COLO829 (cell line): ENCODE measurements at places on chromosomes 3 and 15.

DNA sequence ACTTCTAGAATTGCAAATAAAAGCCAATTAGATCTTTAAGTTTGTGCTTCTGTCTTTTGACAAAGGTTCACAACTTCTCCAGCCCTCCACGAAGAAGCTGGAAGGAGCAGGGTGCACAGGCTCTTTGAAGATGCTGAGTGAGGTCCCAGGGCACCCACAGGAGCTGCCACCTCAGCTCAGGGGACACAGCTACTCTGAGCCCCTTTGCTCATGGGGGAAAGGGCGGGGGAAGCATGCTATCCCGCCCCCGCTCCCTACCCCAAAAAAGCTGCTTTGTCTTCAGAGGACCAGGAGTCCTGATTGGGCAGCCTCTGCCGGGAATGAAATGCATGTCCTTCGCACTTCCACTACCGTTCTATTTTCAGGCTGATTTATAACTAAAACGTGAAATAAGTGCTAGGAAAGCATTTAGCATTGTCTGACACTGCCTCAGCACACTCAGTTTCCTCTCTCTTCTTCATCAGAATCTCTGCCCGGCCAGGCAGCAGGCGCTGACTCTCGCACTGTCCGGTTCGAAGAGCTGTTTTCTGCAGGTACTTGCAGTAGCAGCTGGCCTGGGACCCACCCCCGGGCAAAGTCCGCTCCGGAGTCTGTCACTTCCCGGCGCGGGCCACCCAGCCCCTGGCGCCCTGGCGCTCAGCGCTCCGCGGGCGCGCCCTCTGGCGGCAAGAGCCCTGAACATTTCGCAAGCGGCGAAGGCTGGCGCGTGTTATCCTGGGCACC is 45.5 kb upstream of the KLHL25 start:
- peak; percentile 70 for DNase-seq

GRCh38 chr15:66912001-66912400 is 153.4 kb upstream of the SMAD3 start:
- DNase-seq, result no peak

DNA sequence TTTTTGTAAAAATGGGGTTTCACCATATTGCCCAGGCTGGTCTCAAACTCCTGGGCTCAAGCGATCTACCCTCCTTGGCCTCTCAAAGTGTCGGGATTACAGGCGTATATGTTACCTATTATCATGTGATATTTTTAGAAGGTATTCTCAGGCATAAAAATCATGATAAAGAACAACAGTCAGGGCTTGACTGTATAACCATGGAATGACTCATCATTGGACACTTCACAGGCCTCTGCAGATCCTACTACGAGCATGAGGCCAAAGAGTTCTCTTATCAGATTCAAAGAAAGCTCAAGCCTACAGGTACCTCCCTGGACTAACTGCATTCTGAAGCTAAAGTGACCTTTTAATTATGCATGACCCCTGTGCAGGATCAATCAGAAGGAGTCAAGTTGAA is 91.7 kb upstream of the PRICKLE2 start:
- DNase-seq, result no peak

DNA sequence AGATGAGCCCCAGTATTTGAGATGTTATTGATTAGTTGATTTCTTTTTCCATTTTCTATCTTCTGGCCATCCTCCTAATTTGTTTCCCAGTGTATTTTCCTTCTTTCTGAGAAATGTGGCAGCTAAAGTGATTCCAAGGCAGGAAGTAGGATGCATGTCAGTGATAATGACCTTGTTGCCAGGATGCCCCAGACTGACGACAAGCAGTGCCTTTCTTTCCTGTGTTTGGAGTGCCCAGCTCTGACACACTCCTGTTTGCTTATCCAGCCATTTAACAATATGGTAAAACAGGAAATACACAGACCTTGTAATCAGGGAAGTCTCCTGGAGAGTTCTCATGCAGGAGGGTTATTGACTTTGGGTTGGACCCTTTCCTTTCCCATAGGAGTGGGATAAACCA is 20.4 kb downstream of the TMOD2 start:
- DNase-seq, result no peak

GRCh38 chr15:56693761-56694160 is 39.5 kb downstream of the ZNF280D start:
- no peak for DNase-seq

DNA sequence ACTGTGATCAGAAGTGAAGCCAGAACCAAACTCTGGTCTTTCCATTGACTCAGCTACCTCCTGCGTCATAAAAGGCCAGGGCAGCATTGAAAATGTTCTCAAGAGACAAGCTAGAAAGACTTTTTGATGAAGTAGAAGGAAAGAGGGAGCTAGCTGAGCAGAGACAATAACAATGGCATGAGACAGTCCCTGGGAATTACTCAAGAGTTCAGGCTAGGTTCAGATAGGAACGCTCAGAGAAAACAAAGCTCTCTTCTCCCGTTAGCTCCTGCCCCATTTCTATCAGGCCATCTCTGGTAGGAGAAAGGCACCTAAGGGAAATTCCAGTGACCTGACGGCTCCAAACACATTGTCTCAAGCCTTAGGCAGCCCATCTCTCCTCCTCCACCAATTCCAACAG is 7.0 kb upstream of the OXTR start:
- DNase-seq, result no peak

DNA sequence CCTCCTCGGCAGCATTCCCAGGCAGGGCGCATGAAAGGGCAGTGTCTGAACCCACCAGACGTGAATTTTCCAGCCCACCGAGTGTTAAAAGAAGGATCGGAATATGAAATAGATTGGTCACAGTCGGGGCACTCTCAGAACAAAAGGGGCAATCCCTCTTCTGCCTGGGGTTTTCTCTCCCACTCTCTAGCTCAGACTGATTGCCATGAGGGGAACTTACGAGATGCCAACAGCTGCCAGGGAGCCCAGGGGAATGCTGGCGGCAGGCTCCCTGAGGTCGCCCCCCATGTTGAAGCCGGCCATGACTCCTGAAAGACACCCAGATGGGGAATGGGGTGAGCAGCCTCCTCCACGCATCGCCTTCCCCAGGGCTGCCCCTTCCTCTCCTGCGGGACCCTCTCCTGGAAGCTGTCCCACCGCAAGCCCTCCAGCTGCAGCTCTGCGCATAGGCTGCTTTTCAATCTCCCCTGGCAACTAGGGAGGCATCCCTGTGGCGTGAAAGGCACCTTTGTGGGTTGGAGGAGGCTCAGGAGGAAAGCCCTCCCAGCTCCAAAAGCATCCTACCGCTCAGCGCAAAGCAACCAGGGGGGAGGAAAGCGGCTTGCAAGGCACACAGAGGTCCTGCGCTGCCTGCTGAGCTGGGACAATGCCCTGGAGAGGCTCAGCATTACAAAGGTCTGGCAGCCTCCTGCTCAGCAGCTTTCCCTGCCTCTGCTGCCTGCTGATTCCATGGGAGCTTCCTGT is 64.8 kb upstream of the HEG1 start:
- no peak for DNase-seq

DNA sequence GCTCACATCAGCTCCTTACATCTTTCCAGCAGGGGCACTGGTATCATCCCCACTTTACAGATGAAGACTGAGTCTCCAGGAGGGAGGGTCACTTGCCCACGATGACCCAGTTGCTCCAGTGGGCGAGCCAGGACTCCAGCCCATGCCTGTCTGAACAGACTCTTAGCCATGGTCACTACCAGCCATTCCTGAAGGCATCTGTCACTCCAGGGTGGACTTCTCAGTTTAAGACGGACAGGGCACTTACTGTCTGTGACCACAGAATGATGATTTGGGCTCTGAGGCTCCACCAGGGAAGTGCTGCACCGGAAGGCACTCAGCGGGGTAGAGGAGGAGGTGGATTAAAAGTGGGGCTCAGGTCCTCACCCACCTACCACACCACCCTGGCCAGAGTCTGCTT is 104.0 kb upstream of the SLC6A6 start:
- DNase-seq, result no peak

DNA sequence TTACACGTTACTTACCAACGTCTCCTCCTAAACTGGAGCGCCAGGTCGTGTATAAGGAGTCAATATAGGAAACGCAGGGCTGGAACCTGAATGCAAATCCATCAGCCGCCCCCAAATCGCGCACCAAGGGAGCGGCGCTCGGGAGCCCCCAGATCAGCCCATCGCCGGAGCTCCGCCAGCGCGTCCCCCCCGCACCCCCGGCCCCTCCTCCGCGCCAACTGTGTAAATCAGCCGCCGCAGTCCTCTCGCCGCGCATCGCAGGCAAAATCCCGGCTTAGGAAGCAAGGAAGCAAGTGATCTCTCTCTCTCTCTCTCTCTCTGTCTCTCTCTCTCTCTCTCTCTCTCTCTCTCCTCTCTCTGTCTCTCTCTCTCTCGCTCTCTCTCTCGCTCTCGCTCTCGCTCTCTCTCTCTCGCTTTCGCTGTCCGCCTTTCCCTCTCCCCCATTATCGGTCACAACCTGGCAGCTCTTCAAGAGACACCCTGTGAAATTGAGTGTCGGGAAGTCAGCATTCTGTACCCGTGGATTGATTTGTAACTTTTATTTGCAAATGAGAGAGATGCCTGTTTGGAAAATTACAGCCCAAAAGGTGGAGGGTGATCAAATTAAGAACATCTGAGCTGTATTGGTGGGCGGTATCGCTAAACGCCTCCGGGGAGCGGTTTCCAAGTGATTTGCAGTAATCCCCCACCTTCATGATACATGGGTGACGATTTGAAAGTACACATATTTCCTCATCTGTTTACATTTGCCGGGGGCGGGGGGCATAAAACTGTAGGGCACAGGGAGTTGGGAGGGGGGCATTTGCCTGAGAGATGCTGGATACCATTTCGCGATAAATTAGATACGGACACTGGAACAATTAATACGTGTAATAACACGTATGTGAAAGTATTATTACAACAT is 645 bp upstream of the SLITRK3 start:
- DNase-seq, result no peak

DNA sequence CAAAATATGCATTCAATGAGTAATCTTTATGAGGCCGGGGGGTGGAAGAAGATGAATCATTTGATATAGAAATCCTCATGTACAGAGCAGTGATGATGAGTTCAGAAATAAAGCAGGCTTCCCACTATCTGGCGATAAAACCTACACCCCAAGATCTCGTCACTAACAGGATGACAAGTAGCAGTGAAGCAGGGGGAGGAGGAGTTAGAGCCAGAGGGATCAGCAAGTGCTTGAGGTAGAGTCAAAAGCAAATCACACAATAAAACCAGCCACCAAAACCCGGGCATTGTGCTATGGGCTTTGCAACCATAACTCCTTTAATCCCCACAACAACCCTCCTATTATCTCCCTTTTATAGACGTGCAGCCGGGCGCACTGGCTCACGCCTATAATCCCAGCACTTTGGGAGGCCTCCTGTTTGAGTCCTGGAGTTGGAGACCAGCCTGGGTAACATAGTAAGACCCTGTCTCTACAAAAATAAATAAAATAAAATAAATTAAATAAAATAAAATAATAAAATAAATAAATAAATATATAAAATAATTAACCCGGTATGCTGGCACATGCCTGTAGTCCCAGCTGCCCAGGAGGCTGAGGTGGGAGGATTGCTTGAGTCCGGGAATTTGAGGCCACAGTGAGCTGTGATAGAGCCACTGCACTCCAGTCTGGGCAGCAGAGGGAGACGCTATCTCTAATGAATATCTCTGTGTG is 53.0 kb downstream of the STARD5 start:
- no peak for DNase-seq

DNA sequence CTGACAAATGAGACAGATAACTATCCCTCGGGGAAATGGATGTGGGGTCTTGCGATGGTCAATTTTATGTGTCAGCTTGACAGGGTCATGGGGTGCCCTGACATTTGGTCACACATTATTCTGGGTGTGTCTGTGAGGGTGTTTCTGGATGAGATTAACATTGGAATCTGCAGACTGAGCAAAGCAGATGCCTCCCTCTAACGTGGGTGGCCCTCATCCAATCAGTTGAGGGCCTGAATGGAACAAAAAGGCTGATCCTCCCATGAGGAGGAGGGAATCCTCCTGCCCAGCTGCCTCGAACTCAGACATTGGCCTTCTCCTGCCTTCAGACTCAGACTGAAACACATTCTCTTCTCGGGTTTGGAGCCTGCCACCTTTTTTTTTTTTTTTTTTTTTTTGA is 69.0 kb downstream of the MINAR1 start:
- no peak for DNase-seq

DNA sequence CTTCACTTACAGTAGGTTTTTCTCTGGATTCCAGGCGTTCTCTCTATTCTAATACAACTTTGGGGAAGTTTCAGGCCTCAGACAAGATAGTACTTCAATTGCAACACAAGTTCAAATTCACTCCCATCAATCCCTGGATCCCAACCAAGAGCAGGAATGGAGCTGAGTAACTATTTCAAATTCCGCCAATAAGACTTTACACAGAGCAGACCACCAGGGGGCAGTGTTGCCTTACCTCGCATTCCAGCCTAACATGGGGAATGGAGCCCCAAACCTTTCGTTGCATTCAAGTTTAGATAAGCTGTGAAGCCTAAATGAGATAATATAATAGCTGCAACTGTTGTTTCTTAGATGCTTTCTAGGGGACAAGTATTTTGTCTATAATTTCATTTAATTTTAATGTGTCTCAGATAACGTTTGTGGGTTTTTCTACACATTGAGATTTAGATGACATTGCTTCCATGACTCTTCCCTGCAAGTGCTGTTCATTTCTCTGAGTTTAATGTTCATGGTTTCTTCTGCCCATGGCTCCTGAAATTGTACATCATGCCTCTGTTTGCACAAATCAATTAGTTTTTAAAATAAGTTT is 186.7 kb downstream of the NSUN3 start:
- peak; percentile 76 for DNase-seq

DNA sequence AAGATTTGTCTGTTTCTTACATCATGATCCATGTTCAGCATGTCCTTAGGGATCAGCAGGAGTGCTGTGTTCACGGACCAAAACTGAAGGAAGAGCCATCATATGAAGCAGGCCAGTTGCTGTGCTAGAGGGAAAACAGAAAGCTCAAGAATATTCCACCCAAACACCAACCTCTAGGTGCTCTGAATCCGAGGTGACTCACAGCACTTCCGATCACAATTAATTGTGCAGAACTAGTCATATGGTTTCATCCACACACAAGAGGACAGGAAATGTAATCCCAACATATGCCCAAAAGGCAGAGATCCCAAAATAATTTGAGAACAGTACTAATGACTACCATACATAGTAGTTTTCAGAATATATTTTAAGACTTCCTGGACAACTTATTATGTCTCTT is 257.9 kb upstream of the KCNH8 start:
- peak; percentile 23 for DNase-seq

DNA sequence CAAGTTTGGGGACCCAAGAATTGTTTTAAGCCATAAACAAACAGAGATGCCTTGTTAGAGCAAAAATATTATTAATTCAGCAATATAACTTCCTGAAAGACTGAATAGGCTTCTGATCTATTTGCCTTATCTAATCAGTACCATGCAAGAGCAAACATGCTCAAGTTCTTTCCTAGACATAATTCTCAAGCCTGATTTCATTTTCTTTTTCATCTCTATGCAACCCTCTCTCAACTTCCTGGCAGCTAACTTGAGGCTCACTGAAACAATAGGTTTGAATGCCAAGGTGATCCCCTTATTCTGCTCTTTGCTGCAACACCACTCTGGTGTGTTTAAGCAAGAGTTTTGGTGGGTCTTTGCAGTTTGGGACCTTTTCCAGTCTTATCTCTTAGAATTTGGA is 230.9 kb upstream of the CD96 start:
- DNase-seq, result no peak
